ENCODE measurements at places on chromosomes 3 and 15. TPM values are rescaled to one million over a fixed set of nuclear protein-coding genes. Genes with fewer than 3 reads are reported as not detected.

DNA sequence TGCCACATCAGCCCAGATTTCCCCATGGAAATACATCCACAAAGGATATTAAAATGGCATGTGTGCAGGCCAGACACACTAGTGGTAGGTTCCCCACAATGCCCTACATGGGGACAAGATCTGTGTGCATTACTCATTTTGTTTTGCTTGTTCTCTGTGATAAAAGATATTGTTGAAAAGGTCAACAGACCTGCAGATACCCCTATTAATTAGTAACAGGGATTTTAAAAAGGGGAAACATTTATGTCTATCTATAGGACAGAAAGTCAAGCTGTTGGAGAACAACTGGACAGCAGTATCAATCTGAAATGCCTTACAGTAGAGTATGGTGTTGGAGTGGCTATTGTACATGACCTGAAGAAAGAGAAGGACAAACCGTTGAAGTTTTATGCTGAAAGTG lies 596.0 kb upstream of the GRM7 start:
- no peak overlapping the region for H3K27ac ChIP-seq
- no peaks in the 10 kb centered on the region for H3K4me1 ChIP-seq
- H3K36me3 ChIP-seq = peaks cover 1% of the 10 kb centered on the region
- H3K4me3 ChIP-seq = no peak overlapping the region

GRCh38 chr3:17030956-17031652 lies 146.3 kb downstream of the PLCL2 start:
- H3K4me1 ChIP-seq = peaks cover 16% of the 10 kb centered on the region
- H3K27ac ChIP-seq = no peak overlapping the region

DNA sequence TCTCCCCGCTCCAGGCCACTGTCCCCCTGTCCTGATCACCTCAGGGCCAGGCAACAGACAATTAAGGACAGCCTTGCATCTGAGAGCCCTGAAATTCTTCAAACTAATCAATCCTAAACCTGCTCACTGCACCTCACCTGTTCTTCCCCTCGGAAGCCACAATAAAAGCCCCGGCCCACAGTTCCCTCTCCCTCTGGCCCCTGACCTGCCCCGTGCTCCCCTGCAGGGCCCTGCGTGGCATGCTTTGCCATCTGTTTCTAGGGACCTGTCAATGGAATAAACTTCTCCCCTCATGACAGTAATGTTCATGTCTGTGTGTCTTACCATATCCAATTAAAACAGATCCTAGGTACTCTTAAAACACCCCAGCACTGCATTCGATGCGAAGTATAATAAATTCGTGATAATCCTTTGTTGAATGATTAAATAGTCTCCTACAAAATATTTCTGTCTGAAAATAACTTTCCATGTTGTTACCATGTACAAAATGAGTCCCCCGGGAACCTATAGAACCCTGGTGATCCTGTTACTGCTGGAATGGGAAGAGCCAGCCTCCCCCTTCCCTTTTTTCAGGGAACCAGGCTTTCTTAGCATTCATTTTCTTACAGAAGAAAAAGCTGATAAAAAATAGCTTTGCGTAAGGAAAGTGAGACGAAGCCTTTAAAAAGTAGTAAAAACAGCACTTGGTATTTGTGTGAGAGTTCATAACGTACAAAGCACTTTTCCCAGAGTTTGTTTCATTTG lies 59.0 kb downstream of the ABTB1 start:
- DNase-seq = no peak
- H3K27ac ChIP-seq = peak overlapping the region; percentile 39
- H3K27me3 ChIP-seq = peaks cover 8% of the 10 kb centered on the region
- H3K36me3 ChIP-seq = no peaks in the 10 kb centered on the region
- H3K4me3 ChIP-seq = no peak overlapping the region

DNA sequence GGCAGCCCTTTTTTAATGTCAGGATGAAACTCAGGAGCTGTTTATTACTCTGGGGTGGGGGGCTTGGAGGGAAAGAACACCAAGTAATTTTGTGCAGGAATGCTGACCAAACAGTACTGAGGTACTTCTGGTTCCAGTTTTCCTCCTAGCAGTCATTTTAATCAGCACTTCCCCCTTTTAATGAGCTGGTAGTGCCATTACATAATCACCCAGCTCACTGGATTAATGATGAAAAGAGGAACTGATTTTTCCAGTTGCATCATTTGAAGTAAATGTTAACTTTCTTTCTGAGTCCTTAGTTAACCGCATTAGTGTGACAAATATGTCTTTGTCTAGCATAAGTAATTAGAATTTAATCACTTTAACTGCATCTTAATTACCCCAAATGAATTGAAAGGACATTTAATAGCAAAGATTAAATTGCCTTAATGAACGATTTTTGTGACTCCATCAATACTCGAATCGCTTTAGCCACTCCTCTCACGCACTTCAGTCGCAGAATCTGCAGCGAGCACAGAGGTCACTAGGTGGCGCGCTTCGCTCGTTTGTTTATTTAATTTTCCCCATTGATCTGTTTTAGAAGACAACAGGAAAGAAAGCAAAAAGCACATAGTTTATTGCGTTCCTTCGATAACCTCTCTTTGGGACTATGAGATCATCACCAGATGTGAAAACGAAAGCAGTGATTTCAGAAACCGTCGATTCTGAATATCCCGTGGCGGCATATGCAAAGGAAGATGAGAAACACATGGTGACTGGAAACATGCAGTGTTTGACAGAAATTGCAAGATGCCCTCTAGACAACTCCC lies 9.8 kb downstream of the ONECUT1 start:
- peaks cover 5% of the 10 kb centered on the region for H3K4me1 ChIP-seq
- no peak overlapping the region for H3K27ac ChIP-seq
- H3K4me3 ChIP-seq = peak overlapping the region; percentile 42
- H3K27me3 ChIP-seq = peaks cover 89% of the 10 kb centered on the region
- no peak for DNase-seq
- H3K36me3 ChIP-seq = no peaks in the 10 kb centered on the region

Gene OPA1
- 57.7 TPM for total RNA-seq

GRCh38 chr3:120928991-120929390 lies 21.0 kb downstream of the STXBP5L start:
- no peak overlapping the region for H3K4me3 ChIP-seq
- H3K27me3 ChIP-seq = no peaks in the 10 kb centered on the region
- no peaks in the 10 kb centered on the region for H3K4me1 ChIP-seq
- no peaks in the 10 kb centered on the region for H3K36me3 ChIP-seq
- H3K27ac ChIP-seq = no peak overlapping the region

Gene PTPRG
- total RNA-seq = 29.3 TPM

DNA sequence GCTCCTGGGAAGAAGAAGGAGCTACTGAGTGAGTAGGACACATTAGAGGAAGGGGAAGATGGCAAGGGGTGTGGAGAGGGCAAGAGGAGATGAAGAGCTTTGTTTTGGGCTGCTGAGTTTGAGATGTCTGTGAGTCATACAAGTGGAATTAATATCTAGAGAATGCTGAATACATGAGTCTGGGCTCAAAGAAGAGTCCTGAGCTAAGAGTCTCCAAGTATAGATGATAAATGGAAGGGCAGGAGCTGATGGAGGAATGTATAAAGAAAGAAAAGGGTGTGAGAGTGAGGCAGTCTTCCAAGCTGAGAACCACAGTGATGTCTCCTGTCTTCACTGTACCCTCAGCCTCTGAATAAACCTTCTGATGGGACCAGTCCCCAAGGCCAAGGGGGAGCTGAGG lies 205.5 kb upstream of the MRPL3 start:
- H3K4me1 ChIP-seq = peaks cover 5% of the 10 kb centered on the region
- no peak for DNase-seq
- H3K27me3 ChIP-seq = peaks cover 11% of the 10 kb centered on the region
- no peak overlapping the region for H3K27ac ChIP-seq

Gene MME
- total RNA-seq = 50.3 TPM

GRCh38 chr15:77010857-77011256 lies 15.9 kb downstream of the PSTPIP1 start:
- H3K4me1 ChIP-seq = no peaks in the 10 kb centered on the region
- DNase-seq = no peak
- no peak overlapping the region for H3K27ac ChIP-seq
- no peaks in the 10 kb centered on the region for H3K36me3 ChIP-seq

Gene IQCH
- total RNA-seq = 1.00 TPM

Gene RBP2
- 25.3 TPM for total RNA-seq

GRCh38 chr3:175002732-175003143 lies 143.6 kb downstream of the NAALADL2 start:
- no peak overlapping the region for H3K27ac ChIP-seq
- no peaks in the 10 kb centered on the region for H3K36me3 ChIP-seq
- H3K27me3 ChIP-seq = no peaks in the 10 kb centered on the region
- no peak overlapping the region for H3K4me3 ChIP-seq

DNA sequence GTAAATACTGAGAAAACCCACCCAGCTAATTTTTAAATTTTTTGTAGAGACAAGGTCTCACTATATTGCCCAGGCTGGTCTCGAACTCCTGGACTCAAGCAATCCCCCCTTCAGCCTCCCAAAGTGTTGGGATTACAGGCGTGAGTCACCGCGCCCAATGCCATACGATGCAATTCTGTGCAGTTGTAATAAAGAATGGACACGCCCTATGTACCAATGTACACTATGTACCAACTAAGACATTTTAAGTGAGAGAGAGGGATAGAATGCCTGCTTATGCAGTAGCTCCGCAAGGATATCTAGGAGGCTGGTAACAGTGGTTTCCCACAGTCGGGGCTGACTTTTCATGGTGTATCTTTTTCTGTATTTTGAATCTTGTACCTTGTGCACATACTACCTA lies 14.6 kb downstream of the ZNF710 start:
- H3K27me3 ChIP-seq = no peaks in the 10 kb centered on the region
- H3K27ac ChIP-seq = no peak overlapping the region
- no peak for DNase-seq
- H3K4me1 ChIP-seq = peaks cover 3% of the 10 kb centered on the region

Gene DPP8
- total RNA-seq = 27.4 TPM

GRCh38 chr3:179005706-179006105 lies 65.9 kb downstream of the ZMAT3 start:
- no peak overlapping the region for H3K27ac ChIP-seq
- DNase-seq = no peak
- H3K4me3 ChIP-seq = no peak overlapping the region
- H3K36me3 ChIP-seq = no peaks in the 10 kb centered on the region
- no peaks in the 10 kb centered on the region for H3K27me3 ChIP-seq

DNA sequence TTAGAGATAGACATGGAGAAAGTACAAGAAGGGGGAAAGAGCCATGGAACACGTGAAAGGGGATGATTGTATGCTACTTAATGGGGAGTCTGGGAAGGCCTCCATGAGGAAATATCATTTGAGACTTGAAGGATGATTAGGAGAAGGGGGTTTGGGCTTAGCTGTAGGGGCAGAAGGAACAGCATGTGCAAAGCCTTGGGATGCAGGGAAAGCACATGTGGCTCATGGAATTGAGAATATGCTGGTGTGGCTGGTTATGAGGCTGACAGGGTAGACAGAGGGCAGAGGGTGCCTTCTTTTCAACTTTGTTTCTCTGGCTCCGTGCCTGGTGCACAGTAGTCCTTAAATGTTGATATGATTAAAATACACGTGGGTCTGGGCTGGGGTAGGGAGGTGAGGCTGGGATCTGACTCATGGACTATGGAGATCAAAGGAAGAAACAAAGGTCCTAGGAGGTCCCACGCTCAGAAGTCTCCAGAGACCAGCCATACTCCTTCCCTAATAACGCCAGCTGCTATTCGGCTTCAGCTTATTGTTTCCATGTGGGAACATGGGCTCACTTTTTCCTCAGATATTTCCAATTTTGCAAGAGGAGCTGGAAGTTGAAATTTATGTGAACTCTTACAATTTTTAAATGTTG lies 1.1 kb downstream of the GTF2E1 start:
- H3K4me3 ChIP-seq = peak overlapping the region; percentile 89
- no peak for DNase-seq
- peaks cover 24% of the 10 kb centered on the region for H3K4me1 ChIP-seq
- no peaks in the 10 kb centered on the region for H3K36me3 ChIP-seq
- no peaks in the 10 kb centered on the region for H3K27me3 ChIP-seq

Gene IGSF11
- 2.3 TPM for total RNA-seq

DNA sequence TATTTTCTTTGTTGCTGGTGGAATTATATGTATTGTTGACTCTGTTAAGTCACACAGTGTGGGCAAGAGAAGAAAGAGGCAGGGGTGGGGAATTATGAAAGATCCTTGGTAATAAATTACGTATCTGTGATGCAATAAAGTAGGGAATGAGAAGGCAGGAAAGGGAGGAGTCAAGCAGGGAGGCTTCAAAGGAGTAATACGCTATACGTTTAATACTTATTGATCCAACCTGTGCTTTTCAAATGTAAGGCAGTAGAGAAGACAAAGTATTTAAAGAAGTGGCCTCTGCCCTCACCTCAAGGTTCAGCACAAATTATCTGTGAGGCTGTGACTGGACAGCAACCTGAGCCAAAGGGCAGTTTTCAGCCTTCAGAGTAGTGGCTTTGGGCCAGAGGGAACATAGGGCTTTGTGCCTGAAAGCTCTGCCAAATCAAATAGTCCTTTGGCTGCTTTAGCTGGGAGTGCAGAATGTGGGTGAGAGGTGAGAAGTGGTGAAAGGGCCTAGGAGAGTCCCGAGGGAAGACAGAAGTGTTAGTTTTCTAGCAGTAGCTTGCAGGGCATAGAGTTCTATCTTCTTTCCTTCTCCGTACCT lies 1.2 kb upstream of the PLIN1 start:
- no peaks in the 10 kb centered on the region for H3K4me1 ChIP-seq
- no peak for DNase-seq
- H3K27ac ChIP-seq = peak overlapping the region; percentile 3
- H3K36me3 ChIP-seq = peaks cover 2% of the 10 kb centered on the region
- no peak overlapping the region for H3K4me3 ChIP-seq

DNA sequence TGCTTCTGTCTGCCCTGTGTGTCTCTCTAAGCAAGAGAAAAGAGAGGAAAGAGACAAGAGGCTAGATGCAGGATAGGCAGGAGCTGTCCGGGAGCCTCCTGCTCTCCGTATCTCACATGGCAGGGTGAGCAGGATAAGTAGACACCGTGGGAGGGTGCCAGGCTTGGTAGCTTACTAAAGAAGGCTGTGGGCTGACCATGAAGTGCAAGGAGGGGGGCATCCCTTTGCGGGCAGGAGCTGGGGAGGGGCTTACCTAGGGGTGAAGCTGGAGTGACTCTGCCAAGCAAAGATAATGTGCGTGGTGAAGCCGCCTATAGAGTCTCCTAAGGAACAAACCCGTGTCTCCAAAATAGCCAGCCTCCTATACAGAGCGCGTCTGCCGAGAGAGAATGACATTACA lies 33.7 kb upstream of the TMC3 start:
- H3K36me3 ChIP-seq = no peaks in the 10 kb centered on the region
- no peak for DNase-seq
- no peak overlapping the region for H3K4me3 ChIP-seq

Gene CMTM7
- total RNA-seq = 8.2 TPM

Gene SLC35A5
- total RNA-seq = 23.9 TPM

GRCh38 chr3:57981483-57982087 lies 26.6 kb upstream of the FLNB start:
- no peaks in the 10 kb centered on the region for H3K36me3 ChIP-seq
- H3K4me1 ChIP-seq = peaks cover 15% of the 10 kb centered on the region

Gene MKRN3
- total RNA-seq = not detected

- DNase-seq = no peak
- H3K36me3 ChIP-seq = no peaks in the 10 kb centered on the region
- no peak overlapping the region for H3K4me3 ChIP-seq
Observed at GRCh38 chr3:148694116-148694515, 3.6 kb upstream of the AGTR1 start.

Data from type B pancreatic cell (in vitro differentiated cells).